ENCODE measurements at places on chromosomes 6 and 20.
A peak's percentile ranks its signal among the peaks of the same experiment; 100 is the strongest.

- H3K36me3 ChIP-seq = no peaks in the 10 kb centered on the region
- H3K27ac ChIP-seq = no peak overlapping the region
- H3K4me3 ChIP-seq = no peak overlapping the region
- no peaks in the 10 kb centered on the region for H3K4me1 ChIP-seq
Observed at GRCh38 chr20:24787071-24787470, 162.0 kb upstream of the CST7 start.

GRCh38 chr6:47690214-47690613 is 8.2 kb upstream of the ADGRF4 start:
- DNase-seq = no peak
- no peak overlapping the region for H3K27ac ChIP-seq
- no peaks in the 10 kb centered on the region for H3K4me1 ChIP-seq
- no peak overlapping the region for H3K4me3 ChIP-seq

DNA sequence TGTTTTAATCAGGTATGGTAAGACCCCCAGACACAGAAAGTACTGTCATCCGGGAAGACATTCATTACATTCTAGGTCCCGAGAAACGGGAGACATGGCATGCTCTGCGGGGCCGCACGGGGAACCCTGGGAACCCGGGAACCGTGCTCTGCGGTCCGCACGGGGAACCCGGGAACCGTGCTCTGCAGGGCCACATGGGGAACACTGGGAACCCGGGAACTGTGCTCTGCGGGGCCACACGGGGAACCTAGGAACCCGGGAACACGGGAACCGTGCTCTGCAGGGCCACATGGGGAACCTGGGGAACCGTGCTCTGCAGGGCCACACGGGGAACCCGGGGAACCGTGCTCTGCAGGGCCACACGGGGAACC is 165.6 kb upstream of the SULF2 start:
- H3K27ac ChIP-seq = no peak overlapping the region
- H3K4me1 ChIP-seq = peaks cover 1% of the 10 kb centered on the region
- DNase-seq = no peak
- no peaks in the 10 kb centered on the region for H3K36me3 ChIP-seq
- no peaks in the 10 kb centered on the region for H3K27me3 ChIP-seq
- no peak overlapping the region for H3K4me3 ChIP-seq

DNA sequence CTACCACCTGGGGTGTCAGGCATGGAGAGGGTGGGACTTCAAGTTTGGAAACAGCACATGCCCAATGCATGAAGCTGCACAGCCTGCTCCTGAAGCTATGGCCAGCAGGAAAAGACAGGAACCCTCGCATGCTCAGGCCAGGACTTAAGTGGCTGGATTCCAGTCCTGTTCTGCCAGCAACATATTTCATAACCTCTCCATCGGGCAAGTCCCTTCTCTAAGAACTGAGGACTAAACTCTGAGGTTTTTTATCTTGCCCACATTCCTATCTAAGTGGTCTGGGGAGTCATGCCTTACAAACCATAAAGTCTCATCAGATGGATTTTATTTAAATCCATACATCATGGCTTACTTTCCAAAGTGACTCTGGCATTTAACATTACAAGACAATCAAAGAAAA is 27.5 kb upstream of the AGPAT4 start:
- DNase-seq = no peak
- no peak overlapping the region for H3K4me3 ChIP-seq
- H3K27me3 ChIP-seq = no peaks in the 10 kb centered on the region

- DNase-seq = peak; percentile 48
- no peaks in the 10 kb centered on the region for H3K36me3 ChIP-seq
- no peaks in the 10 kb centered on the region for H3K4me1 ChIP-seq
Observed at GRCh38 chr6:77466055-77466450, 2.8 kb upstream of the HTR1B start.

GRCh38 chr6:98909236-98909635 is 38.5 kb downstream of the FBXL4 start:
- no peaks in the 10 kb centered on the region for H3K4me1 ChIP-seq
- H3K4me3 ChIP-seq = no peak overlapping the region
- no peak for DNase-seq
- no peaks in the 10 kb centered on the region for H3K27me3 ChIP-seq
- no peaks in the 10 kb centered on the region for H3K36me3 ChIP-seq

DNA sequence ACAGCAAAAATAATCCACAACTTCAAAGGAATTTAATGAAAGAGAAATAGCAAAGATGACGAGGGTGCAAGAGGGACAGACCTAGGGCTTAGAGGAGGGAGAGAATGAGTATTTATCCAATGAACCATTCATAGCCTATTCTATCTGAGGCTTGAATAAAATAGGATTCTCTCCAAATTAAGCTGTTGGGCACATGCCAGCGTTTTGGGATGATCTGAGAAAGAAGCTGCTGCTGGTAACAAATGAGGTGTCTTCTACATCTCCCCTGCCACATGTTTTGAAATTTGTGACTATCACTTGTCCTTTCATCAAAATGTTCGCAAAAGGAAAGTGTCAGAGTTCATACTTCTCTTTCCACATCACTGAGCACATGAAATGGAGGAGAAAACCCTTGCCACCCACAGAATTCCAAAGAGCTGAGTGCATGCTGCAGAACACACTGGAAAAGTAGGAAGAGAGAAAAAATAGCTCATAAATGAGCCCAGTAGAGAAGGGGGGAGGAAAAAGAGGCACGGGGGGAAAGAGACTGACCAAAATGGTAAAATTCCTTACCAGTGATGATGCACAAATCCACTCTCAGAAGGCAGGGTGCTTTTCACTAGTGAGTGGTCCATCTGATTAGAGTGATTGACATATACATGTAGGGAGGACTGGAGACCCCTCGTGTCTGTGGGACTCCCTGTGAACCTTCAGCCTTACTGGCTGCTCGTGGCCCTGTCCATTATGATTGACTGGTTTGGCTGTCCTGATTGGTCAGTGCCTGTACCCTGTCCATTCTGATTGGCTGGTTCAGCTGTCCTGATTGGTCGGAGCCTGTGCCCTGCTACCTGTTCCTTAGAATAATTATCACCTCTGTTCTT is 180.5 kb downstream of the OGFRL1 start:
- peaks cover 24% of the 10 kb centered on the region for H3K4me1 ChIP-seq
- peak overlapping the region; percentile 1 for H3K4me3 ChIP-seq
- no peak overlapping the region for H3K27ac ChIP-seq
- no peak for DNase-seq
- H3K36me3 ChIP-seq = no peaks in the 10 kb centered on the region
- H3K27me3 ChIP-seq = no peaks in the 10 kb centered on the region

DNA sequence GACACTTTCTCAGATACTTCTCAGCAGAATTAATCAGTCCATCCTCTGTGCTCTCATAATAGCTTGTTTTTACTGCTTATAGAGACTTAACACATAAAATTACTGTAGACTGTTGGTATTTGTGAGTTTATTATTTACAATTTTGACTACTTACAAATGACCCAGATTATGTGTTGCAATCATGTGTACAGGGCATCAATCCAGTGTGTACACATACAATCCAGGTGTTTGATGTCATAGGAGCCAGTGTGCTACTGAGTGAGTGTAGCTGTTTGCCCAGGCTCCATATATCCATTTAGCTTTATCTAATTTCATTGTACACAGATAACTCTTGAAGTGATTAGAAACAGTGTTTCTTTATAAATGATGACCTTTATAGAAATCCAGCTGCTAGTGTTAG is 31.3 kb downstream of the TRMT11 start:
- H3K36me3 ChIP-seq = peaks cover 9% of the 10 kb centered on the region
- DNase-seq = no peak
- H3K4me1 ChIP-seq = no peaks in the 10 kb centered on the region
- no peaks in the 10 kb centered on the region for H3K27me3 ChIP-seq
- H3K4me3 ChIP-seq = no peak overlapping the region

- no peak overlapping the region for H3K27ac ChIP-seq
- no peaks in the 10 kb centered on the region for H3K36me3 ChIP-seq
- no peak overlapping the region for H3K4me3 ChIP-seq
- H3K4me1 ChIP-seq = no peaks in the 10 kb centered on the region
Observed at GRCh38 chr6:143157131-143157530, 96.4 kb downstream of the AIG1 start.

DNA sequence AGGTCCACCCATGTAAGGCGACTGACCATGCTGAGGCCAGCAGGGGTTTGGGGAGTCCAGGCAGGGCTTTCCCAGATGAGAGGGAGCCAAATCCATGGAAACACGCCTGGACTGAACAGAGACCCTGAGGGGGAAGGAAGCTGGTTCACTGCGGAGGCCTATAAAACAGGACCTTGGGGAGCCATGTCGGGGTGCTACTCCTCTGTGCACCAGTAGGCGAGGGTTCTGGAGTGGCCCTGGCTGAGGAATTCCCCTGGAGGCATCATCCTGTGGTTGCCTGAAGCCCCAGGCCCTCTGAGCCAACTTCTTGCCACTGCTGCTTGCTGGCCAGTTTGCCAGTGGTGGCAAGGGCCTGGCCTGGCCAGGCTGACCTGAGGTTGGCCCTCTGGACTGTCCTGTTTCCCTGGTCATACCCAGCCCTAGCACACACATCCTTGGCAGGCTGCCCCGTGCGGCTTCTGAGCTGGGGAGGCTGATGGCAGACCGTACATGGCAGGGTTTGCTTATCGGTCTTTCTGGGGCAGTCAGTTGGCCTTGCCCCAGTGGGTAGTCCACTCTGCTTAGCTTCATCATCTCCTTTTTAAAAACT is 2.2 kb upstream of the LRRN4 start:
- H3K4me1 ChIP-seq = peaks cover 6% of the 10 kb centered on the region
- no peaks in the 10 kb centered on the region for H3K36me3 ChIP-seq
- H3K27me3 ChIP-seq = peaks cover 31% of the 10 kb centered on the region

DNA sequence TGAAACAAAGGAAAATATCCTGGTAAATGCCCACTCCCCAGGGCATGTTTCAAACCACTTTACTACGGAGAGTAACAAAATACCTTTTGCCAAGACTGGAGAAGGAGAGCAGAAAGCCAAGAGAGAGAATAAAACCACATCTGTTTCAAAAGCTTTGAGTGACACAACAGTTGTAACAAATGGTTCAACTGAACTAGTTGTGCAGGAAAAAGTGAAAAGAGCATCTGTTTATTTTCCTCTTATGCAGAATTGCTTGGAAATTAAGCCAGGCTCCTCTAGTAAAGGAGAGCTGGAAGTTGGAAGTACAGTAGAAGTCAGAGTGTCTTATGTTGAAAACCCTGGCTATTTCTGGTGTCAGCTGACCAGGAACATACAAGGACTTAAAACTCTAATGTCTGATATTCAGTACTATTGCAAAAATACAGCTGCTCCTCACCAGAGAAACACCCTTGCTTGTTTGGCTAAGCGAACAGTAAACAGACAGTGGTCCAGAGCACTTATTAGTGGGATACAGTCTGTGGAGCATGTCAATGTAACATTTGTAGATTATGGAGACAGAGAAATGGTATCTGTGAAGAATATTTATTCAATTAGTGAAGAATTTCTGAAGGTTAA is 2.6 kb downstream of the TDRD6 start:
- no peaks in the 10 kb centered on the region for H3K27me3 ChIP-seq
- no peaks in the 10 kb centered on the region for H3K36me3 ChIP-seq
- no peak overlapping the region for H3K27ac ChIP-seq
- no peaks in the 10 kb centered on the region for H3K4me1 ChIP-seq
- no peak overlapping the region for H3K4me3 ChIP-seq

- H3K36me3 ChIP-seq = no peaks in the 10 kb centered on the region
- no peak overlapping the region for H3K4me3 ChIP-seq
- H3K27me3 ChIP-seq = peaks cover 34% of the 10 kb centered on the region
- DNase-seq = no peak
- H3K27ac ChIP-seq = no peak overlapping the region
Observed at GRCh38 chr6:31354864-31355582, 2.0 kb downstream of the HLA-B start.

DNA sequence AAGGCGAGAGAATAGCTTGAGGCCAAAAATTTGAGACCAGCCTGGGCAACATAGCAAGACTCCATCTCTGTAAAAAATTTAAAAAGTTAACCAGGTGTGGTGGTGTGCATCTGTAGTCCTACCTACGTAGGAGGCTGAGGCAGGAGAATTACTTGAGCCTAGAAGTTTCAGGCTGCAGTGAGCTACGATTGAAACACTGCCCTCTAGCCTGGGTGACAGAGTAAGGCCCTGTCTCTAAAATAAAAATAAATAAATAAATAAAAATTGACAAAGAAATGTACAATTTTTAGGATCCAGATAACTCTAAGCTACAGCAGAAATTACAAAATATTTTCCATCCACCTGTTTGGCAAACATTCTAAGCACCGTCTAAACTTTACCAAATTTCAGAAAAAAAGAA is 941.0 kb upstream of the ADGRB3 start:
- H3K4me1 ChIP-seq = no peaks in the 10 kb centered on the region
- no peaks in the 10 kb centered on the region for H3K36me3 ChIP-seq
- H3K4me3 ChIP-seq = no peak overlapping the region
- no peak overlapping the region for H3K27ac ChIP-seq
- no peak for DNase-seq

DNA sequence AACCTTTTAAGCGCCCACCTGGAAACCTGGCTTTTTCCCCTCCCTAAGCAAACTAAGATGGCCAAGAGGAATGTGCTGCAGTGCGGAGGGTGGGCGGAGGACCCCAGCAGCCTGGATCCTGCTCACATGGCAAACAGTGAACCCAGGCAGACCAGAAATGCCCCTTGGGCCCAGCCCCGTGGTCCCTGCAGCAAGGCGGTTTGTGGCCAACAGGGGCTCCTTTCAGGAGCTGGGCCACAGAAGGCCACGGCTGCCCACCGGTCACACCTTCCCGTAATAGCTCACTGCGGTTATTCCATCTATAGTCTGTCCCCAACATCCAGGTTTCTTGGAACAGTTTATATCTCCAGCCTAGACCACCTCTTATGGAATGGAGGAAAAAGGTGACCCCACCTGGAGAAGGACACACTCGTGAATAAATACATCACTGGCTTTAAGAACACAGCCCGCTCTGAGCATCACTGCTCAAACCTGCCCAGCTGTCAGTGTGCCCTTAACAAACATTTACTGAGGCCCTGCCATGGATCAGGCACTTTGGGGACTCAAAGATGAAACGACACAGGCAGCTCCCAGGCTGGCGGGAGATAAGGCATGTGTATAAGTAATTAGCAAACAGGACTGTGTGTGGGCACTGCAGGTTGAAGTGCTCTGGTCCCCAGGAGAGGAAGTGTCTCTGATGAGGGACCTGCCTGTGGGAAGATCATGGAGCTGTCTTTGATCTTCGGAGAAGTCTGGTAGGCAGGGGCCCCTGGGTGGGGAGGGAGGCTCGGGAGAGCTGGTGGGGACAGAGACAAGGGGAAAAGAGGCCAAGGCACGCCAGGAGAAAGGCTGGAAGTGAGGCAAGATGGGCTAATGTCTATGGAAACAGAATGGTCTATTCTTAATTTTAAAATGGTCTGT is 3.2 kb upstream of the TUBB1 start:
- no peak for DNase-seq
- no peaks in the 10 kb centered on the region for H3K36me3 ChIP-seq
- H3K4me1 ChIP-seq = peaks cover 1% of the 10 kb centered on the region
- H3K27ac ChIP-seq = no peak overlapping the region
- no peak overlapping the region for H3K4me3 ChIP-seq
- no peaks in the 10 kb centered on the region for H3K27me3 ChIP-seq

- H3K4me3 ChIP-seq = no peak overlapping the region
- DNase-seq = no peak
- no peaks in the 10 kb centered on the region for H3K4me1 ChIP-seq
Observed at GRCh38 chr6:96545882-96546281, 17.0 kb upstream of the FHL5 start.

- H3K4me1 ChIP-seq = peaks cover 13% of the 10 kb centered on the region
- no peaks in the 10 kb centered on the region for H3K27me3 ChIP-seq
- no peak for DNase-seq
Observed at GRCh38 chr6:16205377-16206144, 32.8 kb upstream of the GMPR start.

Data from neuronal stem cell (in vitro differentiated cells).